NCI-H2081 (cell line): ENCODE measurements at places on chromosomes 1 and 21.

- no peak for DNase-seq
Measured at GRCh38 chr21:45822429-45823099, 159.0 kb upstream of the COL6A1 start.

- DNase-seq: no peak
Measured at GRCh38 chr1:207318072-207318619, 3.3 kb upstream of the CD55 start.

DNA sequence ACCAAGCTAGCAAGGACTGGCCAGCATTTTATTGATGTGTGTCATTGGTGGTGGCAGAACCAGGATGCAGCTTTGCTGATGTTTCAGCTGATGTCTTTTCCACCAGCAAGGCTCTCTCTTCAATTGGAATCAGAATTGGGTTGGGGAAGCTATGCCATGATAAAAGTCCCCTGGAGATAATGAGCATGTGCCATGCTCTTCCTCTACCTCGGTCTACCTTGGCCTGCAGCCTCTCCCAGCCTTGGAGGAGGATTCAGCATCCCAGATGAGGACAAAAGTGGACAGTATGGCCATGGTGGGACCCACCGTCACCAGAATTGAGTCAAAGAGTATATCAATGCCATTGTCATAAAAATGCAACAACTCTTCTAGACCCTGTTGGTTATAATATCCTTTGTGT lies 8.6 kb downstream of the AVPR1B start:
- DNase-seq: no peak

- no peak for DNase-seq
Measured at GRCh38 chr21:32360401-32360975, 32.3 kb downstream of the URB1 start.

- no peak for DNase-seq
Measured at GRCh38 chr1:63611231-63611630, 18.0 kb downstream of the PGM1 start.

DNA sequence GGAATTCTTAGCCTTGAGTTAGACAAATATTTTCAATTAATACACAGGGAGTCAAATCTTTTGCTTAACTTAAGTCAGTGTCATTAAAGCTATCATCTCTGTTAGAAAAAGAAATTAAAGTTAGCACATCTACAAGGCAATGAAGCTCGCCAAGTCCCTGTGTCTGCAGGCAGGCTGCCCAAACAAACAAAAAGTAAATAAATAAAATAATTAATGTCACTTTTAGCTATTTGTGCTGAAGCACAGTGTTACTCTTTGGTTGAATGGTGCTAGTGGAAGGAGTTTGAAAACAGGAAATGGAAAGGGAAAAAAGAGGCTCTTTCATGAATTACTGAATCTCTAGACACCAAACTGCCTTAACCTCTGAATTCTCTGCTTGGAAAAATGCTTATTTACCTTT lies 37.1 kb upstream of the COL11A1 start:
- DNase-seq: no peak

GRCh38 chr1:84260852-84261518 lies 40.5 kb upstream of the SAMD13 start:
- peak; percentile 95 for DNase-seq

- DNase-seq: no peak
Measured at GRCh38 chr1:66405061-66405460, 128.9 kb upstream of the SGIP1 start.

DNA sequence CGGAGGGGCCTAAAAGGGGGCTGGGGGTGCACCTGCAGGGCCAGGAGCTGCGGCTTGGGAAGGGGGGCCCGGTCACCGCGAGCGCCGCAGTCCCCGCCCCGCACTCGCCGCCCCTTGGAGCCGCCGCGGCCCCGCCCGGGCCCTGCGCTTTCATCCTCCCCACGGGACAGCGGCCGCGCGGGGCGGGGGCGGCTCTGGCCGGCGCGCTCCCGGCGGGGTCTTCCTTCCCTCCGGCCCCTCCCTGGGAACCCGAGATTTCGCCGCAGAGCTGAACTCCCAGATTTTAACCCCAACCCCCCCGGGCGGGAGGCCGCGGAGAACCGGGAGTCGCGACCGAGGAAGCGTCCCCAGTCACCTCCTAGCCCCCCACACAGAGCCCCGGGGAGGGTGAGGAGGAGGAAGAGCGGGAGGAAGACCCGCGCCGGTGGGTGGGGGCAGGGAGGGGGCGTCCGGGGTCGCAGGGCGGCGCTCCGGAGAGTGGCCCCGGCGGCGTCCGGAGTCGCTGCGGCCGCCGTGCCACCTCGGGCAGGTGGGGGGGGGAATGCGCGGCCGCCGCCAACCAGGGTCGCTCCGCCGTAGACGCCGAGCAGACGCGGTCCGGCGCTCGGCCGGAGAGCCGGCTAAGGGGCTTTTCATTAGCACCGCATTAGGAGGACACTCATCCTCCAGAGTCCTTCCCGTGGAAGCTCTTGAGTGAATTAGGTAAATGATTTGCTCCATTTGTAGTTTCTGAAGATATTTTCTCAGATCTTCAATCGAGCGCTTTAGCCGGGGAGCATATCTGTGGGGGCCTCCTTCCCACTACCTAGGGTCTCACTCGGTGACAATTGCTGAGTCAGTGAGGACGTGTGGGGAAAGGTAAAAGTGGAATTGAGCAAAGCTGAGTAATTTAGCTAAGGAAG lies 31.6 kb upstream of the NFIA start:
- DNase-seq: peak; percentile 12
